ENCODE measurements at places on chromosomes 5 and 9. TPM values are rescaled to one million over a fixed set of nuclear protein-coding genes. Genes with fewer than 3 reads are reported as not detected.

ANXA1 gene
- 214 TPM for total RNA-seq

WDR38 gene
- not detected for total RNA-seq

PCDHB10 gene
- total RNA-seq = 5.8 TPM

THBS4 gene
- 68.8 TPM for total RNA-seq

F2RL2 gene
- total RNA-seq = 6.6 TPM

LHX3 gene
- not detected for total RNA-seq
